ENCODE measurements at places on chromosomes 16 and 17. TPM values are rescaled to one million over a fixed set of nuclear protein-coding genes. Genes with fewer than 3 reads are reported as not detected.

LRRC59 gene
- total RNA-seq: 344 TPM

- DNase-seq: no peak
These were observed 74.7 kb upstream of the CIBAR2 start for GRCh38 chr16:85187002-85187401.

PYDC1 gene
- total RNA-seq: not detected

- no peak for DNase-seq
These were observed 211.9 kb downstream of the GSG1L start for GRCh38 chr16:27851586-27851985.

DNA sequence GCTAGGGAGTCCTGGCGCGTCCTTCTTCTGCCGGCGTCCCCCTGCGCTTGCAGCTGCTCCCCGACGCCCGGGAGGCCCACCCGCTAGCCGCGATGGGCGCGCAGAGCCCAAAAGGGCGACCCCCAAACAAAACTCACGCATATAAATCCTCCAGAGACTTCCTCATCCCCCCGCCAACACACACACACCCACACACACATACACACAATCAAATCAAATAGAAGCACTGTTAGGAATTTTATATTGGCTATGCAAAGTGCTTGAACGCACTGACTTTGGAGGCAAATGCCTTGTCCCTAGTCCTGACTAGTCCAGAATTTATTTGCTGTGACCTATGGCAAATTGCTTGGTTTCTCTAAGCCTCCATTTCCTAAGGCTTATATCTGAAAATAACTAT lies 23.8 kb upstream of the CRYM start:
- DNase-seq: no peak

COPS3 gene
- 67.0 TPM for total RNA-seq

GRCh38 chr16:12002447-12003006 lies 26.0 kb downstream of the SNX29 start:
- DNase-seq: peak; percentile 21

SLC43A2 gene
- 3.1 TPM for total RNA-seq

DNA sequence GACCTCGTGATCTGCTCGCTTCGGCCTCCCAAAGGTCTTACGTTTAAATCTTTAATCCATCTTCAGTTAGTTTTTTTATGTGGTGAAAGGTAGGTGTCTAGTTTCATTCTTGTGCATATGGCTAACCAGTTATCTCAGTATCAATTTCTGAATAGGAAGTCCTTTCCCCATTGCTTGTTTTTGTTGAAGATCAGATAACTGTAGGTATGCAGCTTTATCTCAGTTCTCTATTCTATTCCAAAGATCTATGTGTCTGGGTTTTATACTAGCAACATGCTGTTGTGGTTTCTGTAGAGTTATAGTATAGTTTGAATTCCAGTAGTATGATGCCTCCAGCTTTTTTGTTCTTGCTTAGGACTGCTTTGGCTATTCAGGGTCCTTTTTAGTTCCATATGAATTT lies 65.2 kb downstream of the TNFRSF13B start:
- DNase-seq: no peak

DNA sequence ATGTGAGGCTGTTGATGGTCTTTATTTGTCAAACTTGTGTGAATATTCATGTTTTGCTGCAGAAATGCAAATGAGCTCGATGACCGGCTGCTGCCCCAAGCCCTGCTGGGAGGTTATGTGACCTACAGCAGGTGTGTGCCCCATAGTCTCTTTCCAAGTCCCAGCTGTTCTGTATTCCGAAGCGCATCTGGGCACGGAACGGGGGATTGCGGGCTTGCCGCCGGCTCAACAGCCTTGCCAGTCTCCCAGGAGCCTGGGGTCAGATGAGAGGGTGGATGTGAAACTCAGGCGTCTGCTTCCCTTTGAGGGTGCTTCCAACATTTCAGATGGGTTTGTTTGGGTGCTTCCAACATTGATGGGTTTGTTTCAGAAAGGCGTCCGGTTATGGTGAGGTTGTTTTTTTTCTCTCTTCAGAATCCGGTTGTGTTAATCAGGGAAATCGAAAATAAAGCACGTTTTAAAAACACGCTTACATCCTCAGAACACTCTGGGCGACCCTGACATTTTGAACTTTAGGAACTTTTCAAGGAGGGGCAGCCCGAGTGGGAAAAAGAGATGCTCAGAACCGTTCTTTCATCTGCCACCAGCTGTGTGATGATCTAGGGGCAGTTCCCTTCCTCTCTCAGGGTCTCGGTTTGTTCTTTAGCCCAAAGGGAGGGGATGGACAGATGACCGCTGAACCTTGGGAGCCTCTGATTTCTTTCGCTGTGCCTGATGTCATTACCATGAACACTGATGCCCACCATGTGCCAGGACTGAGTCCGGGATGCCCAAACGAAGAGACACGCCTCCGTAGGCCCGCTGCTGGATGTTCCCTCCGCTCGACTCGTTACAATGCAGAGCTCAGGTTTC lies 47.8 kb upstream of the AMZ2 start:
- no peak for DNase-seq

DNA sequence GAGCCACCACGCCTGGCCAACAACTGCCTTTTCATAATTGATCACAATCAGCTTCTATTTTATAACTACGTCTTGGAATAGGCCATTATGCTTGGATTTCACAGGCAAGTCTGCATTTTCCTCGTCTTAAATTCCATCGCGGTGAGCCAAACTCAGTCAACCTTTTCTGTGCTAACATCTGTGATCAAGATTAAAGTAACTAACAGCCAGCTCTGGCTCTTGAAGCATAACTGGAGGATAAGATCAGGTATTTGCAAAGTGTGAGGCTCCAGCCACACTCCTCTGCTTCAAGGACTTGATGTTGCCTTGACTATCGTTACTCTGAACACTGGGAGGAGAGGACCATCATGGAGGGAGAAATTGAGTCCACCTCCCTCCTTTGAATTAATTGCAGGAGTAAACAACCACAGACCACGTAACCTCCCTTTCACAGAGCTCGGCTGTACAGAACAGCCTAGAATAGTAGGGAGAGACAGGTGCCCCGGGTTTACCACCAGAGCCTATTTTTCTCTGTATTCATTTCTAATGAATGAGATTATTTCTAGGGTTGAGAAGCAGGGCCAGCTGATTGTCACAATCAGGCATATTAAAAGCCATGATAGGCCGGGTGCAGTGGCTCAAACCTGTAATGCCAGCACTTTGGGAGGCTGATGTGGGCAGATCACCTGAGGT lies 143.0 kb downstream of the XYLT1 start:
- no peak for DNase-seq
